IMR-90 (cell line): ENCODE measurements at places on chromosomes 7 and 10.

DNA sequence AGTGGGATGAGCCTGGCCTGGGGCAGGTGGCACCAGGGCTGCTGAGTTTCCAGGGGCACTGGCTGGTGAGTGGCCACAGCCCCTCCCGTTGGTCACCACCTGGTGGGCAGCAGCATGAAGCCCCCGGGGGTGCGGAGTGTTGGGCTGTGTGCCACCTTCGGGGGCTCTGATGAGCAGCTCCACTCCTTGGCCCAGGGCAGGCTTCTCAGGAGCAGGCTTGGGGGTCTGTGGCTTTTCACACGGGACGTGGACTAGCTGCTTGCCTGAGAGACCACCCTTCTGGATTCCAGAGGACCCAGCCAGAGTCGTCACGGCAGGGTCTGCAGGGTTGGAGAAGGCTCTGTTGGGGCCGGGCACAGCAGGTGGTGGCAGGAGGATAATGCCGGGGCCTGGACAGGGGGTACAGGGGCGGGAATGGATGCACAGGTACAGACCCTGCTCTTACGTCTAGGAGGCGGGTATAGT lies 193.1 kb downstream of the ADARB2 start:
- no peak for DNase-seq
- no peak overlapping the region for H3K27ac ChIP-seq

DNA sequence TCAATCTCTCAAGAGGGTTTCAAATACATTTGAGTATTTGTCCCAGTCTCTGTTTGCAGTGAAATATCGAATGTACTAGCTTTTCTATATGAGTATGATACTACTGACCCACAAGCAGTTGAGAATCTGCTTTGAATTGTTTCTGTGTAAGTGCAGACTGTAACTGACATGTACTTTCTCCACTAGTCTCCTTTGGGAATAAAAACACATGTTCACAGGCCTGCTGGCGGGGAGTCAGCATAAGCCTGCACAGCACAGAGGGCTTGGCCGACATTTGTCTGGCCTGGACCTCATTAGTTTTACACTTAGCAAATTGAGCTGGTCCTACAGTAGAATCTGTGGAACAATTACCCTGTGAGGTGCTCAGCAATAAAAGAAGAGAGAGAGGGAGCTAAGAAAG lies 72.6 kb downstream of the ITGB8 start:
- DNase-seq = no peak
- no peak overlapping the region for H3K4me3 ChIP-seq
- H3K27ac ChIP-seq = no peak overlapping the region
- H3K27me3 ChIP-seq = no peaks in the 10 kb centered on the region

GRCh38 chr7:74289659-74290552 lies 699 bp downstream of the CLIP2 start:
- H3K4me1 ChIP-seq = peaks cover 29% of the 10 kb centered on the region
- no peaks in the 10 kb centered on the region for H3K36me3 ChIP-seq
- H3K27ac ChIP-seq = peak overlapping the region; percentile 89

DNA sequence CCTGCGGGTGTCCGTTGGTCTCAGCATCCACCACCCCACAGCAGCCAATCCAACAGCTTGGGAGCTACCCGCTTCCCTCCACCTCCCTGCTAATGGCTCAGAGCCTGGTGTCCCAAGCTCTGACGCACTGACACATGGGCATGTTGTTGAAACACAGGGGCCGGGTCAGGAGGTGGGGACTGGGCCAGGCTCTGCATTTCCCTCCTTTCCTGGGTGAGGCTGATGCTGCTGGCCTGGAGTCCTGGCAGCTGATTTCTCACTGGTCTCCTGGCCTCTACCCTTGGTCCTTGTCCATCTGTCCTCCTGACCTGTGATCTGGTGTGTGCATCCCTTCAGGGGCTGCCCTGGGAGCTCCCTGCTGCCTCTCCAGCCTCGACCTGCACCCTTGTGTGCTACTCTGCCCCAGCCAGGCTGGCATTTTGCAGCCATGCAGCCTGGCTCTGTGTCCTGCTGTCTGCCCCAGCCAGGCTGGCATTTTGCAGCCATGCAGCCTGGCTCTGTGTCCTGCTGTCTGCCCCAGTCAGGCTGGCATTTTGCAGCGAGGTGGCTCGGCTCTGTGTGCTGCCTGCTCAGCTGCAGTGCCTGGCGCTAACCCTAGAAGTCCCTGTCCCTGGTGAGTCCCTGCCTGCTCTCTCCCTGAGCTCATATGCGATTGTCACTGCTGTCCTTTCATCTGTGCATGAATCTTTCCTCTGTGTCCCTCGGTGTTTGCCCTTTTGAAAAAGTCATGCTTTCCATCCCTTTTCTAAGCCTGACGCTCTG lies 14.0 kb downstream of the AMZ1 start:
- H3K4me3 ChIP-seq = no peak overlapping the region
- no peak overlapping the region for H3K27ac ChIP-seq
- peak; percentile 57 for DNase-seq
- H3K36me3 ChIP-seq = no peaks in the 10 kb centered on the region
- H3K27me3 ChIP-seq = peaks cover 6% of the 10 kb centered on the region; the same call in 1 of the 2 replicates
- H3K4me1 ChIP-seq = no peaks in the 10 kb centered on the region; the same call in 1 of the 2 replicates

- no peak overlapping the region for H3K27ac ChIP-seq
- no peak overlapping the region for H3K4me3 ChIP-seq
- H3K4me1 ChIP-seq = 0 out of 2 replicates have a peak, but pooled peaks cover 3% of the 10 kb centered on the region
These were observed 150.8 kb upstream of the FAM3C start for GRCh38 chr7:121546632-121547543.

DNA sequence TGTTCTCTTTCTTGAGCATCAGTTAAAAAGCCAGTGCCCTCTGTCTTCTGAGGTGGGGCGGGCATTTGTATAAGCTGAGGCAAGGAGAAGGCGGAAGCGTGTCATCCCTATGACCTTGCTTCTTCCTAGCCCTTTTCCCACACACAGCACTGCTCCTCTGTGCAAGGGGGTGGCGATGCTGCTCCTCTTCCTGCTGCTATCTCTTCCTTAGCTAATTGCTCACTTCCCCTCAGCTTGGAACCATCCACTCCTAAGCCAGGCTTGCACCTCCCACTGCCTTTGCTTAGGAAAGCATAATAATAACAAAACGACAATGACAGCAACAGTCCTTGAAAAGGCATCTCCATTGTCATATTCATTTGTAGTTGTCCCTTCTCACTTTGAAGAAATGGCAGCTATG lies 366.9 kb downstream of the PHTF2 start:
- no peaks in the 10 kb centered on the region for H3K27me3 ChIP-seq
- no peaks in the 10 kb centered on the region for H3K4me1 ChIP-seq
- H3K4me3 ChIP-seq = no peak overlapping the region
- DNase-seq = no peak
- no peaks in the 10 kb centered on the region for H3K36me3 ChIP-seq

DNA sequence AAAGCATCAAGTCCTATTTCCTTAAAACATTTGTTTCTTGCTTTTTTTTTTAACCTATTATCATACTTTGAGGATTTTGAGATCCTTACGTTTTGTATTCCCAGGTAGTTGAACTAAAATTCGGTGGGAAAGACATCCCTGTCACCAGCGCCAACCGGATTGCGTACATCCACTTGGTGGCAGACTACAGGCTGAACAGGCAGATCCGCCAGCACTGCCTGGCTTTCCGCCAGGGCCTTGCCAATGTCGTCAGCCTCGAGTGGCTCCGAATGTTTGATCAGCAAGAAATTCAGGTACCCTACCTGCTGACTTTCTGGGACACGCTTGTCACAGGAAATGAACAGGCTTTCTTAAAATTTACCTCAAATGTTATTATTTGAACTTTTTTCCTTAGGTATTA lies 83.0 kb upstream of the DNAJB6 start:
- H3K4me1 ChIP-seq = no peaks in the 10 kb centered on the region
- no peaks in the 10 kb centered on the region for H3K27me3 ChIP-seq
- DNase-seq = no peak
- H3K27ac ChIP-seq = no peak overlapping the region
- H3K36me3 ChIP-seq = peaks cover 36% of the 10 kb centered on the region
- H3K4me3 ChIP-seq = no peak overlapping the region

DNA sequence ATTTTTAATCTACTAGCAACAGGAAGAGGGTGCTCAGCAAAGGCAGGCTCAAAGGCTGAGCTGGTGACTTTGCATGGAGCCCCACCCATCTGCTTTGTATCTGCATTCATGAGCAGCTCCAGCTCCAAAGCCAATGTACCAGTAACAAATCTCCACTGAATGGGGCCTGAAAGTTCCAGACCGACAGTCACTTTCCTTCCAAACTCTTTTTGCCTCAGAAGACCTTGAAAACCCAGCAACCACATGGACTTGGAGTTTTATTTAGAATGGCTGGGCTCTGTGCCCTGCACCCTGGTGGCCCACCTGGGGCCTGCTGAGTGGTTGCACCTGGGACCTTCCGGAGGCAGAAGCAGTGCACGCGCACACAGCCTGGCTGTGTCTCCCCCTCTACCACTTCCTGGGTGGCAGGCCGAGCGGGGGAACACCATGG lies 195.0 kb upstream of the PLXNA4 start:
- no peaks in the 10 kb centered on the region for H3K4me1 ChIP-seq
- H3K27me3 ChIP-seq = peaks cover 21% of the 10 kb centered on the region
- H3K4me3 ChIP-seq = no peak overlapping the region

DNA sequence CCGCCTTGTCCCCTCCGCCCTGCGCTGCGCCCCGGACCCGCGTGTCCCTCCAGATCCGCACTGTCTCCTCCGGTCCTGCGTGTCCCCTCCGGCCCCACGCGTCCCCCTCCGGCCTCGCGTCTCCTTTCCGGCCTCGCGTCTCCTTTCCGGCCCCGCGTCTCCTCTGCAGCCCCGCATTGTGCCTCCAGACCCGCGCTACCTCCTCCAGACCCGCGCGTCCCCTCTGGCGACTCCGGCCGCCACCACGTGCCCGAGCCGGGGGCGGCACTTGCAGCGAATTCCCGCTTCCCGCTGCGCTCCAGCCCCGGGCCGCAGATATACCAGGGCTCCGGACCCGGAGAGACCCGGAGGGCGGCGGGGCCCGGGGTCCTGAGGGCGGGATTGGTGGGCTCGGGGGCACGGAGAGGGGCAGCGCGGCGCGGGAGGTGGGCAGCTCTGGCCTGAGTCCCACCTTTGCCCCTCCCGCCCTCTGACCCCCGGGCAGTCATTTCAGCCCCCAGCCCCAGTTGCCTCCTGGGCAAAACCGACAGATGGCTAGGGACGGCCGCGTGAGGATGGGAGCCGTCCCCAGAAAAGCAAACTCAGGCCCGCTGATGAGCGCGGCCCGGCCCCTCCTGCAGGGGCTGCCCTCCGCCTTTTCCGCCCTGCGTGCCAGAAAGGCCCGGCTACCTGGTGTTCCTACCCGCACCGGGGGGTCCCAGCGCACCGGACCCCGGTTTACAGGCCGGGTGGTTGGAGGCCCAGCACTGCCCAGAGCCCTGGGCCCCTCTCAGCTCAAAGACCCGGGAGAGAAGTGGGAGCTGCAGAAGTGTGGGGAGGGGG lies 56.5 kb downstream of the RBM17 start:
- H3K36me3 ChIP-seq = peaks cover 9% of the 10 kb centered on the region
- H3K27ac ChIP-seq = peak overlapping the region; percentile 93

DNA sequence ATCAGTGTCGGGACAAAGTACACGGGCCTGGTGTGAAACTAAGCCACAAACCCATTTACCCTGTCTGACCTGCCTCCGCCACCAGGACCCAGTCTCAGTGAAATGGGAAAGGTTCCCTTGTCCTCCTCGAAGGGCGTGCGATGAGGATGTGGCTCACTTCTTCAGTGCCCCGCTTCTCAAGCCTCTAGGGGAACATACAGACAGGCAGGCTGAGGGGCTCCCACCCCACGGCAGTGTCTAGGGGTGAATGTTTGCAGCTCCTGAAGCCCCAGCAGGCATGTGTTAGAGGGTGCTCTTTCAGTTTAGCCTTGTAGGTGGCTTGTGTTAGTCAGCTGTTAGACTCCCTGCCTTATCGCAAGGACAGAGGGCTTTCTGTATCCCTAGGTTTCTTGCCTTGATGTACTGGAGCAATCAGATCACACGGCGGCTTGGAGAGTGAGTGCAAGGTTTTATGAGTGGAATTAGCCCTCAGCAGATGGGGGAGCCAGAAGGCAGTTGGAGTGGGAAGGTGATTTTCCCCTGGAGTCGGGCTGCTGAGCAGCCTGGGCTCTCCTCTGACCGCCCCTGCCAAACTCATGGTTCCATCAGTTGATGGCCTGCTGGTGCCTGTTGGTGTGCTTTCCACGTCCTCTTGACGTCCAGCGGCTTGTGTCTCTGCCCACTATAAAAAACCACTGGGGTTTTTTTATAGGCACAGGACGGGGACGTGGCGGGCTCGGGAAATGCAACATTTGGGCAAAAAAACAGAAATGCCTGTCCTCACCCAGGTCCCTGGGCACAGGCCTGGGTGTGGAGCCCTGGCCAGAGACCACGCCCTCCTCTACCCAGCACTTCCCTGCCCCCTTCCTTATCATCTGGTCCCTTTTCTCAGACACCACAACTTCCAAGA lies 759 bp downstream of the NUDT1 start:
- H3K27me3 ChIP-seq = no peaks in the 10 kb centered on the region
- H3K36me3 ChIP-seq = peaks cover 13% of the 10 kb centered on the region
- peaks cover 3% of the 10 kb centered on the region for H3K4me1 ChIP-seq
- peak overlapping the region; percentile 63; the same call in 1 of the 2 replicates for H3K27ac ChIP-seq

DNA sequence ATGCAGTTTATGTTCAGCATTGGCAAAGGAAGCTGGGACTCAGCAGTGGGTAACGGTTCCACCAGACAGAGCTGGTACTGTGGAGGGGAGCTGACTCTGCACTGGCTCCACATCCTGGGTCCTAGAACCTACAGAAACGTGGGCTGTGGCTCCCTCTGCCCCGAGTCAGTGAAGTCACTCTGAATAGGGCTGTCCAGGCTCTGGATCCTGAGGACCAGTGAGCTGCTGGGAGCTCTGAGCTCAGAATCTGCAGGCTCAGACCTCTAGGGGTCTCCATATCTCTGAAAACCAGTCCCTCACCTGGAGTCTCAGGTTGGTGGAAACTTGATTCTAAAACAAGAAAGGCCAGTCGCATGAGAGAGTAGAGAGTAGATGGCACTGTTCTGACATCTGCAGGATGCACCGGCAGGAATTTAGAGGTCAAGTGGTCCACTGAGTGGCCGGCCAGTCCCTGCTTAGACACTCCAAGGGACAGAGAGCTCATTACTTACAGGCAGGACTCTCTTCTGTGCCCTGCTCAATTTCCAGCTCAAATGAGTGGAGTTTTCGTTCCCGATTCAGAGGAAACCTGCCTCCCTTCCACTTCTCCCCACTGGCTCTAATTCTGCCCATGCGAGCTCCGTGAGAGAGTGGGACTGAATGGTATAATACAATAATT lies 18.6 kb downstream of the NPFFR1 start:
- H3K36me3 ChIP-seq = no peaks in the 10 kb centered on the region
- H3K4me1 ChIP-seq = peaks cover 11% of the 10 kb centered on the region
- H3K4me3 ChIP-seq = no peak overlapping the region
- no peak overlapping the region for H3K27ac ChIP-seq
- H3K27me3 ChIP-seq = no peaks in the 10 kb centered on the region

DNA sequence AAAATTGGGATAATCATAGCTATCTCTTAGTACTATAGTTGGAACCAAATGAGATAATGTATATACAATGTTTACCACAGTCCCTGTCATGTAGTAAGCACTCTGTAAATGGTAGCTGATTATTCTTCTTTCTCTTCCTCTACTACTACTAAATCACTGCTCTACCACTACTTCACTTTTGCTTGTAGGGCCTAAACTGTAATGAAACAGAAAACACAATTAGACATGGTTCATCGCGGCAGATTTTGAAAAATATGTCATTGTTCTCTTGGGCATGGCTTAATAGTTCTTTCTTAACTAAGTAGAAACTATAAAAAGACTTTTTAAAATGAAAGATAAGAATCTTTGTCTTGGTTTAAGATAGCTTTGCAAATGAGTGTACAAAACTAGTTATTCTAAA lies 34.9 kb downstream of the R3HCC1L start:
- peaks cover 9% of the 10 kb centered on the region for H3K36me3 ChIP-seq
- no peak overlapping the region for H3K4me3 ChIP-seq
- no peak overlapping the region for H3K27ac ChIP-seq
- DNase-seq = no peak
- H3K27me3 ChIP-seq = no peaks in the 10 kb centered on the region
